ENCODE measurements at places on chromosomes 4 and X.

- DNase-seq, result no peak
Measured at GRCh38 chrX:21528076-21528475, 130.1 kb downstream of the KLHL34 start.

DNA sequence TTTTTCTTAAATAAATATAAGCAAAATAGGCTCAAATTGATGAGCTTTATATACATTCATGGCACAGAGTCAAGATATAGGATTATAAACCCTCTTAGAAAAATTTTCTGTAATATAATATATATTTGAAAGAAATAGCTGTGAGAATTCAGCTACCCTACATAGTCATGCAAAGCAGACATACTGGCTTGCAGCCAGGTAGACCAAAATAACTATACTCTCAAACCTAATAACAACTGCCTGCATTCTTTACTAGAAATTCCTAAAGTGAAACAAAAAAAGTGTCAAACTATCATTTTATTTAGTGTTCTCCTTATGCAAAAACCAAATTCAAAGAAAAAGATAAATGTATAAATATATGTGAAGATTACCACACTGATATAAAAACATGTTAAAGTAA is 1390.2 kb downstream of the C4orf33 start:
- no peak for DNase-seq

DNA sequence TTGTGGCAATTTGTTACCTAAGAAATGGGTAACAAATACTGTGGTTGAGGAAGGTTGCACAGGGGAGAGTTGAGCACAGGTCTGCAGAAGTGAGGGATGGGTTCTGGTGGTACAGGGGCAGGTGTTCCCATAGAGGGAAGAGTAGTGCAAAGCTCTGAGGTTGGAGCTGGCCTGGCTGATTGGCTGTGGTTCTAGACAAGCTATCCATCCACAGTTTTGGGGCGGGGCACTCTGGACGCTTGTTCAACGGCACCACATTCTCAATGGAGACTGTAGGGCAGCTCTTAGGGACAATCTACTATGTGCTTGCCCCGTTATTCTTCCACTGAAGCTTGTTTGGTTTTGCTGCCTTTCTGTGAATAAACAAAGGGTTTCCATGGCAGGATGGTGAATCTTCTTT is 35.4 kb downstream of the NAT8L start:
- no peak for DNase-seq

- no peak for DNase-seq
Measured at GRCh38 chr4:139798456-139798855, 132.8 kb downstream of the MGST2 start.

DNA sequence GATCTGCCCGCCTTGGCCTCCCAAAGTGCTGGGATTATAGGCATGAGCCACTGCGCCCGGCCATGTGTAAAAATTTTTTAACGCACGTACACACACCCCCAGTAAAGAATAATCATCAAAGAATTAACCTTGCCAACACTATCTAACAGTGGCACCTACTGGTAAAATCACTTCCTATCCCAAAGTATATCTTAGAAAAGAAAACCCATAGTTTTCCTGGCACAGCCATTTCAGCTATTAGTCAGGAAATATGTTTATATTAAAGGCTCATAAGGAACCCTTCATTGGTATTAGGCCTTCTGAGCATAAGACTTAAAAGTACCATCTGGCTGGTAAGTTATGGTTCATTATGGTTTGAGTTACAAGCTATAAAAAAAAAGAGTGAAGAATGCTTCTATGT is 14.1 kb downstream of the S100G start:
- DNase-seq, result peak; percentile 20

GRCh38 chr4:158877069-158877468 is 108.2 kb downstream of the FNIP2 start:
- no peak for DNase-seq

- DNase-seq, result no peak
Measured at GRCh38 chr4:54571293-54572151, 86.2 kb upstream of the KIT start.

- no peak for DNase-seq
Measured at GRCh38 chr4:74942251-74942917, 9.5 kb downstream of the PARM1 start.

- peak; percentile 13 for DNase-seq
Measured at GRCh38 chrX:13688384-13688957, 457 bp upstream of the RAB9A start.

GRCh38 chr4:129748991-129749390 is 653.0 kb downstream of the C4orf33 start:
- DNase-seq, result no peak

DNA sequence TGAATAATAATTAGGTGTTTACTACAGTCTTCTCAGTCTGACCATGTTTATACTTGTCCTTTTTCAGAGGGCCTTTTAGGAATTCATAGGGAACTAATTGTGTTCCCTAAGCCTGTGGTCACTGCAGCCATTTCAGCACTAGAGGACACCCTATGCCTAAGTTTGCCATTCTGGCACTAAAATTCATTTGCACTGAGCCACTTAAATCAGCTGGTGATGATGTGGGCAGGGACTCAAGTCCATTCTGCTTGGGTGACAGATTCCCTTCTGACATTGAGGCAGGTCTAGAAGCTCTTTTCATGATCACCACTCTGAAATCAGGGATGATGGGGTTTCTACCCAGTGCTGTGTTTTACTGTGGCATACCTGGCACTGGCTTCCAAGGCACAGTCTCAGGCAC is 1178.9 kb upstream of the DIAPH2 start:
- DNase-seq, result no peak

- DNase-seq, result no peak
Measured at GRCh38 chr4:40337523-40337922, 2.4 kb downstream of the CHRNA9 start.

- peak; percentile 29 for DNase-seq
Measured at GRCh38 chr4:81874661-81875515, 403.2 kb upstream of the RASGEF1B start.

GRCh38 chr4:84495794-84496261 is 3.3 kb downstream of the NKX6-1 start:
- DNase-seq, result no peak

DNA sequence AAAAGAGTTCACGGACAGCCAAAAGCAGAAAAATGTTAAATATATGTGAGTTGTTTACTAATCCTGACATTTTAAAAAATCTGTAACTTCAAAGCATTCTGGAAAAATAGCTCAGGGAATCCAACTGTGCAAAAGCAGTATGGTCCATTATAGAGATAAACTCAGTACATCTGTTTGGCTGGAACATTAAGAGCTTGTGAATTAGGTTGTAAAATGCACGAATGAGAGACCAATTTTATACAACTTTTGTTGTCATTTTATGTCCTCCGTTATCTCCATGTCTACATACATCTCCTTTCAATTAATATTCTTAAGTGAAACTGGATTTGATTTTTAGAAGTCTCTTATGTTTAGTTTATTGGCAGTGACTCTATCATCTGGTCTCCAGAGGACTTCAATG is 367.0 kb upstream of the ATOH1 start:
- no peak for DNase-seq

- DNase-seq, result no peak
Measured at GRCh38 chr4:76874176-76874575, 23.8 kb downstream of the SOWAHB start.

- no peak for DNase-seq
Measured at GRCh38 chr4:179583221-179583620, 2141.0 kb upstream of the AGA start.

- DNase-seq, result peak; percentile 40
Measured at GRCh38 chrX:129959493-129959832, 23.0 kb upstream of the BCORL1 start.

GRCh38 chr4:2862528-2862927 is 18.9 kb downstream of the ADD1 start:
- peak; percentile 11 for DNase-seq

- DNase-seq, result no peak
Measured at GRCh38 chr4:37392521-37393255, 148.1 kb downstream of the NWD2 start.

- no peak for DNase-seq
Measured at GRCh38 chr4:73683033-73683432, 57.3 kb upstream of the CXCL8 start.

DNA sequence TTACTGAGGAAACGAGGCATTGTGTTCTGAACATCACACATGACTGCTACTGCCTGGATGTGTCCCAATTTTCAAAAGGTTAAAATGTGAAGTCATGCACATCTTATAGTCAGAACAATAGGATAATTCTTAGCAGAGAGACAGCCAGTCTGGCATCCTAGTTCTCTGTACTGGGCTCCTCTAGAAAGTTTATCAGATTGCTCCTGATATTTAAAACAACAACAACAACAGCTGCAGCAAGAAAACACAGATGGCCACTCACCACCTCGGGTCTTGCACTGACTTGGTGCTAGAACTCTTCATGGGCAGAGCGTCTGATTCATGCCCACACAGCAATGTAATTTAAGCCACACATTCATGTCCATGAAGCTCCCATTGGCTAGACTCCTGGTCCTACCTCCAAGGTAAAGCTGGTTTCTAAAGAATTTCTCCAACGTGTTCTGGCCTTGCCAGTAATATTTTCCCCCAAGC is 33.3 kb upstream of the SLC2A9 start:
- no peak for DNase-seq

DNA sequence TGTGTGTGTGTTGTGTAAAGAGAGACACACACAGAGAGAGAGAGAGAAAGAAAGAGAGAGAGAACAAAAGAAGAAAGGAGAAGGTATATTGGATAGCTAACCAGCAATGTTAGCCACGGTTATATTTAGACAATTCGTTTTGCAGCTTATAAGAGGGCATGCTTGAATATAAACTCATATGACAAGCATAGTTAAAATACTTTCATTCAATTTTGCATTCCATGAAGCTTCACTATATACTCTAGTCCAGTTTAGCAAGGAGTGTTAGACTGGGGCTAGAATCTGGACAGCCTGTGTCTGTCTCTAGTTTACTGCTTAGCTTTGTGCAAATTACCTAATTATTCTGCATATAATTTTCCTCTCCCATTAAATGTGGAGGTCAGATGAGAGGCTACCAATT is 525.9 kb upstream of the ZFP42 start:
- DNase-seq, result no peak

GRCh38 chr4:4568806-4569427 is 27.1 kb upstream of the STX18 start:
- no peak for DNase-seq

DNA sequence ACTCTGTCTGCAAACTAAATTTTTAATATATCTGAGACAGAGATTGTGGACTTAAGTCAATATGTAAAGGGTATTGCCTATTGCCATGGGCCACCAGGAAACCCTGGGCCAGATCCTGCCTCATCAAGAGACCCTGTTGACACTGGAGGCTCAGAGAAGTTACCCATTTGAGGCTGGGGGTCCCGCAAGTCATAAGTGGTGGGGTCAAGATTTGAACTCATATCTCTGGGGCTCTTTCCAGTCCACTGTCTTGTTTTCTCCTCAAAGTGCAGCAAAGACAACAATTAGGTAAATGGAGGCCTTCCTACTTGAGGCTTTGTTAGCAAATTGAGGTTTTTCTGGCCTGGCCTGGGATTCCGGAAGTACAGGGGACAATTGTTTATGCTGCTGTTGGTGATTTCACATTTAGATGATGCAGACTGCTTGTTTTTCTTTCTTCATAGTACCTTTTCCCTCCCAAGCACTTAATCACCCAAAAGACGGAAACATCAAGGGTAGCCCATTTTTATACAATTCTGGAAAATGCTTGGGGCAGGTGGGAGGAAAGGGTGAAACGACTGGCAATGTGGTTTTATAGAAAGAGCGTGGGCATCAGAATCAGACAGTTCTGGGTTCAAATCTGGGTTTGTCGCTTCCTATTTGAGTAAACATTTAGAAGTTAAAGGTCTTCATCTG is 160.0 kb downstream of the SMIM20 start:
- no peak for DNase-seq

DNA sequence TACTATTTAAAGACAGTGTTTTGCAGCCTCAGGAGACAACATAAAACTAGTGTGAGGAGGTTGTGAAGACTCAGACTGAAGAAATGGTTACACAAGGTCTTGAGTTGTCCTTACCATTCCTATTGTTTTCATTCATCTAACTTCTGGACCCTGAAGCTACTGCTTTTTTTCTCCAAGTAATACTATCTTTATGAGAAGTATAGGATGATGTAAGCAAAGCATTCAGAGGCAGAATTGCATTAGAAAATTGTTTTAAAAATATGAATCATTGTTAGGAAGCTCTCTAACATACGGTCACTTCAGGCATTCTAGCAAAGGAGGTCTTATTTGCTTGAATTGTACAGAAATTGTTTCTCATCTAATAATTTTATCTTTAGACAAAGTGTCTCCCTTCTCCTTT is 357.8 kb downstream of the TLL1 start:
- no peak for DNase-seq

- no peak for DNase-seq
Measured at GRCh38 chr4:124203613-124204238, 508.8 kb downstream of the ANKRD50 start.

DNA sequence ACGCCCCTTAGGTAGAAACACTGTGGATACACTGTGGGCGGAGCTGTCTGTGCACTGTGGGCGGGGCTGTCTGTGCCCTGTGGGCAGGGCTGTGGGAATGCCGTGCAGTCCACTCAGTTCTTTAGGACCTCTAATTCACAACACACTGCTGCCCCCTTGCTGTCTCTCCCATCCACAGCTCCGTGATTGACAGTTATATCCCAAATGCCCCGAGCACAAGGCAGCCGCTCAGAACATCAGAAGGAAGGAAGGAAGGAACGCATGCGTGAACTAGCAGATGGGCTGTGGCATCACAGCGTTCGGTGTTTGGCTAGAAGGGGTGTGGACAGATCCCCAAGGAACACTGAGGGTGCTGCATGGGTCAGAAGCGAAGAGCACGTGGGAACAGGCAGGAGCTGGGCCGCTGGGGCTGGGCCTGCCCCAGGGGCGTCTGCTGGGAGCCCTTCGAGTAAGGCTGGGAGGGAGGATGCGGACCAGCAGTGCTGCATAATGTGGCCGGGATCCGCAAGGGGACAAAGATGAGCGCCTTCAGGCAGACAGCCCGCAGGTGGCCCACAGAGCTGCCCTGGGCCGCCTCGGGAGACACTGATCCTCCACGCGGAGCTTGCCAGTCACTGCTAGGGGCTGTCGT is 29.8 kb downstream of the ACOX3 start:
- peak; percentile 86 for DNase-seq

DNA sequence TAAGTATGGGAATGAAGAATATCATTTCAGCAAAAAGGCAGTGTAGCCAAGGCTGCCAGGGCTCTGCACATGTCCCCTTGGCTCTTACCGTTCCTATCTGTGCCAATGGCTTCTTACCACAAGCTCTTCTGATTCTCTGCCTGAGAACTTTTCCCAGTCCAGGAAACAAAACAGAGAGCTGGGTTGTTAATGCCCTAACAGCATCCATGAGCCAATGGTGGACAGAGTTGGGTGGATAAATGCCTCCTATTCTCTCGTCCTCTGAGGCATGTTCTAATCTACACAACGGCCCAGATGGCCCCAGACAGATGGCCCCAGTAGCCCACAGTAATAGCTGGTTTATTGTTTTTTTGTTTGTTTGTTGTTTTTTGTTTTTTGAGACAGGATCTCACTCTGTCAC is 28.0 kb downstream of the SCD5 start:
- DNase-seq, result no peak

- DNase-seq, result peak; percentile 25
Measured at GRCh38 chr4:174631901-174632758, 109.8 kb upstream of the HPGD start.

- DNase-seq, result no peak
Measured at GRCh38 chrX:153802513-153803045, 8.1 kb downstream of the SSR4 start.
